ENCODE measurements at places on chromosomes 12 and 14. TPM values are rescaled to one million over a fixed set of nuclear protein-coding genes. Genes with fewer than 3 reads are reported as not detected.
A peak's percentile ranks its signal among the peaks of the same experiment; 100 is the strongest.

DNA sequence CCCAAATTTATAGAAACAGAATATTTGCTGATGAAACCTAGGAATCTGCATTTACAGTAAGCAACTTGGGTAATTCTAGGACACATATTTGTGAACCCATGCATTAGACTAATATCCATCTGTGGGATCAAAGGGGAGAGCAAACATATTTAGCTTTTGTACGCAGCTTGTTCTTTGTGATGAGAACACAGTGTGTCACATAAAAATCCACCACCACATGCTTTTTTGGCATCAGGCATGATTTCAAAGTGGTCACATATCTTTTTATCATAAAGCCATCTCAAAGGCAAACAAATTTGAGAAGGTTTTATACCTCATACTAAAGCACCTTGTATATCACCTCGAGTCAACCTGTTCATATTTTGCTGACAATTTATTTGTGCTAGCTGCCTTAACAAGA lies 15.7 kb downstream of the DNAL1 start:
- DNase-seq = no peak

GRCh38 chr12:104750061-104750460 lies 208.0 kb downstream of the SLC41A2 start:
- no peak for DNase-seq

Gene C14orf180
- 2.8 TPM for total RNA-seq

Gene CCDC197
- total RNA-seq = not detected

DNA sequence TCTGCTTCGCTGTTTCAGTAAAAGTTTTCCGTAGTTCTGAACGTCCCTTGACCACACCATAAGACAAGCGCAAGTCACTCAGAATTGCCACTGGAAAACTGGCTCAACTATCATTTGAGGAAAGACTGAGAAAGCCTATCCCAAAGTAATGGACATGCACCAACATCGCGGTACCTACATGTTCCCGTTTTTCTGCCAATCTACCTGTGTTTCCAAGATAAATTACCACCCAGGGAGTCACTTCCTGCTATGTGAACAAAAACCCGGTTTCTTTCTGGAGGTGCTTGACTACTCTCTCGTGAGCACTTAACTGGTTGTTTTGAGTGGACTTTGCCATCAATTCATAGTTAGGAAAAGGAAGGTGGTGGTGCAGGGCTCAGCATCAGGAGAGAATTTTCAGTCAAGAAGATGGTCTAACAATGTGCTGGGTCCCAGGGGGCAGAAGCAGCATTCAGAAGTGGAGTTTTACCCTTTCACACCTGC lies 1.4 kb downstream of the EGLN3 start:
- no peak for DNase-seq

Gene TAS2R31
- 1.3 TPM for total RNA-seq

DNA sequence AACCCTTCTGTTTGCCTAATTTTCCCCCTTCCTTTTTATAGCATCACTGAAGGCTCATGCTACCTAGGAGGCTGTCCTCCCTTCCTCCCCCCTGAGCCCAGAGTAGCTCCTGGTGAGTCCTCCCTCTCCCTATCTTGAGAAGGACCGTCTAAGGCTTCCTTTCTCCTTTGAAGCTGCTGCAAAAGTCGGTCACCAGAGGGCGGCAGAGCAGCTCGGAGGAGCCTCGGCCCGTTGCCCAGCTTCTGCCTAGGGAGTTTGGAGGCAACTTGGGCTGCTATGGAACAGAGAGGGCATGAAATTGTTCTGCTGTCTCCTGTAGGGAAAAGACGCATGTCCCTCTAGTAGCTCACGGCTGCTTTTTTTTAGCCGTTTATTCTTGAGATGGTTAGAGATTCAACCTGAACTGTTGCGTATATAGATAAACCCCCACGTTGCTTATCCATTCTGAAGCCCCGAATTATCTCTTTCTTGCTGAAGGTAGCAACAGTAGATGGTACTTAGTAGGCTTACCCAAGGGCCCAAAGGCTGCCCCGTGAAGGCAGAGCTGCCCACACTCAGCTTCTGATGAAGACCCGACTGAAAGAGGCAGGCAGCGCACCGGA lies 5.7 kb downstream of the WNT5B start:
- peak; percentile 73 for DNase-seq

DNA sequence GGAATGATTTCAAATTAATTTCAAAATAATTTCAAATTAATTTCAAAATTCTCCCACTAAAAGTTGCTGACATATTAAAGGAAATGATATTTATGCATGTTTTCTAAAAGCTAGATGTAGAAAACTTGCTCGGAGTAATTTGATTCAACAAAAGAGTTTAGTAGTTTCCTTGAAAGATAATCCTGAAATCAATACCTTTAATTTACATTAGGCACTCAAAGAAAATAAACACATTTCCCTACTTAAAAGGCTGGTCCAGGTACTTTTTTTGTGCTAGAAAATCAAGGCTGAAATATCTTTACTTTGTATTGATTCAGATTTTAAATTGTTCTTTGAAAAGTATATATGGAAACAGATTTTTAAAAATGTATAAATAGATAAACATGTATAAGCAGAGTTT lies 370.5 kb downstream of the RAD51B start:
- DNase-seq = no peak

DNA sequence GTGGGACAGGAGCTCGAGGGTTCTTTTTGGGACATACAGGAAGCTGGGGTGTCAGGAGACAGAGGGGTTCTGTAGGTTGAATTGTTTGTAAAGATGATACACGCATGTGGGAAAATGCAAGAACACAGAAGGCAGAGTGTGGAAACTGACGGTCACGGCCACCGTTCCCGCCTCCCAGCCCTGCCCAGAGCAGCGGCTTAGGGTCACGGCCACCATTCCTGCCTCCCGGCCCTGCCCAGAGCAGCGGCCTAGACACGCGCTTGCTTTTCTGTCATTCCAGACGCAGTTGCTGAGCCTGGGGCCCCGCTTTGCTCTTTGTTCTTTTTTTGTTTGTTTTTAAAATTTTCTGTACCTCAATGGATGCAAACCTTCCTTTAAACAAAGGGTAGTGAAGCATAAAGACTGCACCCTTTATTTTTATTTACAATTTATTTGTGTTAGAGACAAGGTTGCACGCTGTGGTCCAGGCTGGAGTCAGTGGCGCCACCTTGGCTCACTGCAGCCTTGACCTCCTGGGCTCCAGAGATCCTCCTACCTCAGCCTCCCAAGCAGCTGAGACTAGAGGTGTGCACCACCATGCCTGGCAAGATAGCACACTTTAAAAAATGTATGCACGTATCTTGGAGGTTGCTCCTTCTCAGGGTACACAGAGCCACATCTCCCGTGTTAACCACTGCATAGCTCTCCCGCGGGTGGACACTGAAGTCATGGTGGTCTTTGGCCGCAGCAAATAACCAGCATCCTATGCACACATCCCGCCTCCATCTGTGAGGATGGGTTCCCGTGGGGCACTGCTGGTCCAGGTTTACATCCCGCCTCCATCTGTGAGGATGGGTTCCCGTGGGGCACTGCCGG lies 142.3 kb downstream of the ADGRD1 start:
- no peak for DNase-seq

Gene OR10P1
- total RNA-seq = not detected

- DNase-seq = no peak
Observed at GRCh38 chr12:131607658-131608447, 103.0 kb upstream of the SFSWAP start.

GRCh38 chr14:40616579-40616978 lies 990.1 kb upstream of the LRFN5 start:
- no peak for DNase-seq

DNA sequence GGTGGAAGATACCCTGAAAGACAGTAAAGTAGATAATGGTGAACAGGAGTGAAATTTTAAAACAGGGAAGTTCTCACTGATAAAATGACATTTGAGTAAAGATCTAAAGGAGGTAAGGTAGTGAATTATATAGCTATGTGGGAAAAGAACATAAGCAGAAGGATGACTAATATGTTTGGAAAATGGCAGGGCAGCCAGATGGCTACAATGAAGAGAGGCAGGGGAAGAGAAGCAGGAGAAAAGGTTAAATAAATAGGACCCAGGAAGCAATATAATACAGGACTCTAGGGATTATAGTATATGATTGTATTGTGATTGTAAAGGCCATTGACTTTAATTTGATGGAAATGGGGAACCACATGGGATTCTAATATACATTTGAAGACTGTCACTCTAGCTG lies 33.0 kb downstream of the SCFD1 start:
- no peak for DNase-seq

Gene TMEM233
- 0.17 TPM for total RNA-seq

GRCh38 chr12:32535288-32535999 lies 136.1 kb downstream of the FGD4 start:
- DNase-seq = peak; percentile 53

GRCh38 chr12:105204916-105205315 lies 31.1 kb downstream of the APPL2 start:
- no peak for DNase-seq

- no peak for DNase-seq
Observed at GRCh38 chr12:93743999-93744689, 67.0 kb downstream of the CRADD start.

Gene GRIP1
- total RNA-seq = 0.33 TPM

- DNase-seq = no peak
Observed at GRCh38 chr14:92464156-92464555, 49.4 kb upstream of the RIN3 start.

Data from liver (tissue), 10 donors.